ENCODE measurements at places on chromosomes 3 and 15.

DNA sequence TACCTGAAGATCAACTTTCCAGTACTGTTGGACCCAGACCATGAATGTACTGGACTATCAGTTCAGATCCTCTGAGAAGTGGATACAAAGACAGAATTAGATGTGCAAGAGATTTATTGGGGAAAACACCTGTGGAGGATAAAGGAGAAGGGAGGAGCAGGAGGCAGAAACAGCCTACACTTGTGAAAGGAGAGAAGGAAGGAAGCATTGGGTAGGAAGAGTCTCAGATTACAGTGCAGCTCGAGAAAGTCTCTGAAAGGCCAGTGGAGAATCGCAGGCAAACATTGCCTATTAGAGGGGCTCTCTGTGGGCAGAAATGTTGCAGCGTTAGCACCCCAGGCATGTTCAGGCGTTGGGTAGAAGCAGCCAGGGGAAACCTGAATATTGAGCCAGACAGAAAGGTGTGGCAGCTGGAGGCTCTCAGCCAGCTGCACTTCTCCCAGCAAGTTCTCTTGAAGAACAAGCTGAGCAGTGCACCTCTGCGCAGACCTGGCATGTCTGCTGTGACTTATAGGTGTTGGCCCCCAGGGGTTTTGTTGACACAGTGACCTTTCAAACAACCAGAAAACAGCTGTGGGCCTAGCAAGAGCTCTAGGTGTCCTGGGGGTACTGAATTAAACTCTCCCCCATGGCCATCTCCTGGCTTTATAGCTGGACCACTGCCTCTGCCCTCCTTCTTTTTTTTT is 7.0 kb downstream of the CHST14 start:
- no peak for DNase-seq

GRCh38 chr3:31903686-31904431 is 77.2 kb downstream of the OSBPL10 start:
- no peak for DNase-seq

DNA sequence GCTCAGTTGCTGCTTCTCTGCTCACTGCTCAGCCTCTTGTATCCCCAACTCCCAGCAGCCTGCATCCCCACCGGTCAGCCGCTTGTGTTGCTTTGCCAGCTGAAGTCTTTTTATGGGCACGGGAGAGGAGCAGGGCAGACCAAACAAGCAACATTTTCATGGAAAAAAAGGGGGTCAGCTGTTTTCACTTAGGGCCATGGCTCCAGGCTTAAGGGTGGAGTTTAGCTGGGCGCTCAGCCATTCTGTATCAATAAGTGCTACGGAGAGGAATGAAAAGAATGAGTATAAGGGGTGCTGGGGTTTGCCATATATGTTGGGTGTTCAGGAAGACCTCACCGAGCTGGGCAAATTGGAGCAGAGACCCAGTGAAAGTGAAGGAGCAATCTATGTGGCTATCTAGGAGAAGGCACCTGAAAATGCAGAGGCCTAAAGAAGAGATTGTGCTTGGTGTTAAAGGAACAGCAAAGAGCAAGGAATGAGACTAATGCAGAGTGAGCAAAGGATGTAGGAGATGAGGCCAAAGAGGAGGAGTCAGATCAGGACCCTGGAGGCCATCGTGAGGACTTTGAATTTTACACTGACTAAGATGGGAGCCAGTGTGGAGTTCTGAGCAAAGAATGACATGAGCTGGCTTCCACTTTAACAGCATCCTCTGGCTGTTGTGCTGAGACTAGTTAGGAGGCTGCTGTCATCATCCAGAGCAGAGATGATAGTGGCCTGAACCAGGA is 16.6 kb upstream of the IREB2 start:
- no peak for DNase-seq

- no peak for DNase-seq
These were observed 401 bp downstream of the SEC11A start for GRCh38 chr15:84715441-84716035.

DNA sequence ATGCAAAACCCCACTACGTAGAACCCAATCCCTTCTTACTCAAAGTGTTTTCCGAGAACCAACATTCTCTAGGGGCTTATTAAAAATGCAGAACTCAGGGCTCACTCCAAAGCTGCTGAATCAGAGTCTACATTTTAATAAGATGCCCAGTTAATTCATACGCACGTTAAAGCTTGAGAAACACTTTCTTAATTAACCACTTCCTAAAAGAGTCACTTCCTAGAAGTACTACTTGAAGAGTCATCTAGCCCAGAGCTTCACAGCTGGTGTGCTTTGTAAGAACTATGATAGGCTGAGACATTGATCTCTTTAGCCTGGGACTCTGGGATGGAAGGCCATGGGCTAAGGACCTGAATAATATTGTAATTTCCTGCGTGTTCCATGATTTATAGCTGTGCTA is 9.0 kb downstream of the COL6A5 start:
- DNase-seq, result no peak

DNA sequence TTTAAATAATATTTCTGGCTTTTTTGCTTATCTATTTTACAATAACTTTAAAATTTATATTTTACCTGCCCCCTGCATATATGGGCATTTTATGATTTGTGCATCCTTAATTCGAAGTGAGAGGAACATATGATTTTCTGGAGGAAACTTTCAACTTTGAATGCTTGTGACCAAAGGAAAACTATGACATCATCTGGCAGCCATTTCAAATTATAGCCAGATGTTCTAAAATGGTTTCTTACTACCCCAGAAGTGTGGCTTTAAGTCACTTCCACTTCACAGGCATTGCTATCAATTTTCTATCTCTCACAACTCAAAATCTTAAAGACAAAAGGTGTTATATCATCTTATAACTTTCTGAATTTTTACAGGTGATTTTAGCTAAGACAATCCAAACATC is 508.8 kb downstream of the RBMS3 start:
- DNase-seq, result no peak

- no peak for DNase-seq
These were observed 39.2 kb upstream of the GADL1 start for GRCh38 chr3:30933478-30934207.

GRCh38 chr15:74203914-74204431 is 1.4 kb upstream of the STRA6 start:
- DNase-seq, result no peak

- no peak for DNase-seq
These were observed 5.9 kb upstream of the NMD3 start for GRCh38 chr3:161215185-161215584.

GRCh38 chr15:89088605-89089315 is 504 bp downstream of the ABHD2 start:
- no peak for DNase-seq

GRCh38 chr3:26245236-26245635 is 377.3 kb upstream of the LRRC3B start:
- no peak for DNase-seq

DNA sequence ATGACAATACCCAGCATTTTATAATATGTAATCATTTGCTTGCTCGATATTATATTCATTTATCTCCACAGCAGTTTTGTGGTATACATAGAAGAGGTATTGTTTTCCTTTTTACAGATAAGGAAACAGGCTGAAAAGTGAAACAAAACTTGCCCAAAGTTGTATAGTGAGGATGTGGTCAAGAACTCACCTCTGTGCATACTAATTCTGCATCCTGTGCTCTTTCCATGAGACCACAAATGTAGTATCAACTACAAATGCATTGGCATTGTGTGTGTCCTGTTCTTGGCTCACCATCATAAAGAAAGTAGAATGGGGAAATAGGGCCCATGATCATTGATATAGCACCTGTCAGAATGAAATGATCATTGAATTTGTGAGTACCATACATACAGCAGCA is 167.3 kb downstream of the NECTIN3 start:
- DNase-seq, result no peak

- no peak for DNase-seq
These were observed 35.6 kb downstream of the RTP4 start for GRCh38 chr3:187403768-187404288.

GRCh38 chr15:79629687-79630086 is 197.6 kb downstream of the MINAR1 start:
- no peak for DNase-seq

- no peak for DNase-seq
These were observed 14.4 kb downstream of the TMPRSS7 start for GRCh38 chr3:112048911-112049310.

DNA sequence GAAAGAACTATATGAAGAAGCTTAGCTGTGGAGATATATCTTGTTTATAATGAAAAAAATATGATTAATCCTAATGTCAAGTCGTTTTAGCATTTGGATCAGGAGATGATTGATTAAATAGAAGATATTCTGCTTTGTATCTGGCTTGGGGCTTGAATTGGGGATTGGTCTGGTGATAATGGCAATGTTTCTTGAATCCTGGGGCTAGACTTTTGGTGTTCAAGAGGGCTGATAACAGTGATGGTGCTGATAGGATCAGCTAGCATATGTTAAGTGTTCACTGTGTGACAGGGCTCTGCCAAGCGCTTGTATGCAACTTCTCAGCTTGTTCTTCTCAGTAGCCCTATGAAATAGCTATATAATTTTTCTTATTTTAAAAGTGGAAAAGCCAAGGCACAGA is 20.2 kb downstream of the CNOT10 start:
- no peak for DNase-seq

GRCh38 chr3:26449996-26450395 is 172.6 kb upstream of the LRRC3B start:
- no peak for DNase-seq

DNA sequence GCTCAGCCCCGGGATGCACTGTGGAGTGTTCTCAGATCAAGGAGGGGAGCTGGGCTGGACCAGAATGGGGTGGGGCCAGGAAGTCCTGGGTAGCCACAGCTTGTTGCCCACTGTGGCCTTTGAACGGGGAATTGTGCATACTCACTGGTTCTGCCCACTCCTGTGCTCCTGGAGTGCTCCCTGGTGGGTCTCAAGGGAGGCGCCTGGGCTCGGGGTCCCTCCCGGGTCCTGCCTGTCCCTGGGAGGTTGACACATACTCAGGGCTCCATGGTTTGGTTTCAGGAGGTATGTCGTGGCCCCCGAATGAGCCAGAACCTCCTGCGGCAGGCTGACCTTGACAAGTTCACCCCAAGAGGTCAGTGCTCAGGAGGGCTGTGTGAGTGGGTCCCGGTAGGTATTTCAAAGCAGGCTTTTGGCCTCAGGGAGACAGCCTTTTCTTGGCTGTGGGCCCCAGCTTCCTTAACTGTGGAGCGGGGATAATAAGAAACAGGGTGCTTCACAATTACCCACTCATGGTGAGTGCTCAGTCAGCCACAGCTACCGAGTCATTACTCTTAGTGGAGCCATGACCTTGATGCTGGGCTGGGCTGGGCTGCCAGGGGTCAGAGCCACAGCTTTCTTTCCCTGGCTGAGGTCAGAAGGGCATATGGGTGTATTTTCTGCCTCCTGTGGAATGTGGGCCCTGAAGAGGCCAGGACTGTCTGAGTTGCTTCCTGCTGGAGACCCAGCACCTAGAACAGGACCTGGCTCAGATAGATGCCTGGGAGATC is 7.6 kb downstream of the DNAH1 start:
- DNase-seq, result no peak

DNA sequence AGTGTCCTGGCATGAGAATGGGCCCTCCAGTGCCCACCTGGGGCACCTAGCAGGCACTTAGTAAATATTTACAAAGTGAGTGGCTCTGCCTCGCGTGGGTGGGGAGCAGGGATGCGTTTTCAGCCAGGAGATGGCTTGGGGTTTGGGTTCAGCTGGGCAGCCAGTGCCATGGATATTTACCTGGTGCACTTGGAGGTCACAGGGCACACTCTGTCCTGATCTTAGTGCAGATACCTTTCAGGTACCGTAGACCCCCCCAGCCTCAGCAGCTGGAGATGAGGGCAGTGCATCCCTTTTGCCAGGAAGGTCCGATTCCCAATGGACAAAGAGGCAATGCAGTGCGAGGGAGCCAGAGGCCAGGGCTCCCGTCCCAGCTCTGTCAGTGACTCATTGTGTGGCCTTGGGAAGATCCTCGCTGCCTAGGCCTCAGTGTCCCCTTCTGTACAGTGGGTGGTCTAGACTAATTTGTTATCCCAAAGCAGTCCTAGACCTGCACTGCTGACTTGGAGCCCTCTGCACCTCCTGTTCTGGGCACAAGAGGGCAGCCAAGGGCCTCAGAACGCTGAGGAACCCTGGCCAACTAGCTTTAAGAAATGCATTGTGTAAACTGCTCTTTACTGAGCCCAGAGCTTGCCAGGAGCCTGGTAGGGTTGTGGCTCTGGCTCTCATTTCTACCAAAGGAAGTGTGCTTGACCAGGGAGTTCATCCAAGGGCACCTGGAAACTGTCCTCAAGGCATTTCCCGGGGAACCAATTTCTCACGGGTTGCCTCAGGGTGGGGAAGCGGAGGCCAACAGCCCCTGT is 16.0 kb downstream of the HDAC11 start:
- peak; percentile 52 for DNase-seq

Data from stimulated activated CD4-positive, alpha-beta T cell treated with anti-CD3 and anti-CD28 coated beads, Interleukin-15, amount 100 ng/mL, for 1 hour (primary cell).